ENCODE measurements at places on chromosomes 5 and 9. TPM values are rescaled to one million over a fixed set of nuclear protein-coding genes. Genes with fewer than 3 reads are reported as not detected.
A peak's percentile ranks its signal among the peaks of the same experiment; 100 is the strongest.

The CORO2A gene
- 7.2 TPM for total RNA-seq

DNA sequence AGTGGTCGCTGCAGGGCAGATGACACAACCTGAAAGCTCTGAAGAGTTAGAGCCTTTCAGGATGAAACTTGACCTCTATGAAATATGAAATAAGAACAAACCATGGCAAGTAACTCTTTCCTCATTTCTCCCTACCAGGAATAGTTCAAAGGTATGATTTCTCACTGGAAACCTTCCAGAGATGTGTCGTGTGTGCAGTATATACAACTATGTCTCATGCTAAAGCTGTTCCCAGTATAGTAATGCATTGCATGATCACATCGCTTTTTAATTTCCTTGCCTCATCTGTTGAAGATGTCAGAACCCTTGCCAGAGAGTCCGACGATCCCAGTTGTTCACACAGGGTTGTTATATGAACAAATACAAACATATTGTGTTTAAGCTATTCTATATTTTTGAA lies 45.8 kb upstream of the RGMB start:
- no peak overlapping the region for H3K27ac ChIP-seq
- no peaks in the 10 kb centered on the region for H3K27me3 ChIP-seq
- H3K4me1 ChIP-seq: no peaks in the 10 kb centered on the region
- no peak overlapping the region for H3K4me3 ChIP-seq

DNA sequence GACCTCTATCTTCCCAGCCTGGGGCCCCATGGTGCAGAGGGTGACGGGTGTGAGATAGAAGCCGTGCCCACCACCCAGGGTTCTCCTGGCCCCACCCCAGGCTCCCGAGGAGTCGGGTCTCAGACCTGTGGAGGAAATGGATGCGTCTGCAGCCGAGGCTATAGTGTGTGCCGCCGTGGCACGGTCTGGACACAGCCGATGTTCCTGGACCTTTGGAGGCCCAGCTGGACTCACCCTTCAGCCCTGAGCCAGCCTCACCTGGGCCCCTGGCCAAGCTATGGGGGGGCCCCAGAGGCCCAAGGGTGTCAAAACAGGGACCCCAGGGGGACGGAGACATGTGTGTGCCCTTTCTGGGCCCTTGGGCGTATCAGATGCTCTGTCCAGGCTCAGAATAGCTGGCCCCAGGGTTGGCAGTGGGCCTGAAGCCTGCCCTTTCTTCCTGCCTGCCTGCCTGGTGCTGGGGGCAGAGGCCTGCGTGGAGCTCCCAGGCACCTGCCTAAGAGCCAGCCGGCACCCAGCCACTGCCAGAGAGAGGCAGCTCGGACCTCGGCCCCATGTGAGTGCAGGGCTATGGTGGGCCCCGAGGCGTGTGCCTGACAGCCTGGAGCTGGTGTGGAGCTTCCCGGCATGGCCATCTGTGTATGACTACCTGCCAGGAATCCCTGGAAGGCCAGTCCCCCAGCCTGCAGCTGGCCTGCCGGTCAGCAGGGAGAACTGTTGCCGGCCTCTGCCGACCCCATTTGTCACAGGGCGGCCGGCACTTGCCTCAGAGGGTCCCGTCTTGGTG lies 41.8 kb downstream of the KCNT1 start:
- no peaks in the 10 kb centered on the region for H3K36me3 ChIP-seq
- H3K4me1 ChIP-seq: no peaks in the 10 kb centered on the region
- no peak for DNase-seq

- no peaks in the 10 kb centered on the region for H3K27me3 ChIP-seq
- H3K36me3 ChIP-seq: no peaks in the 10 kb centered on the region
- no peak overlapping the region for H3K4me3 ChIP-seq
- no peak for DNase-seq
- no peaks in the 10 kb centered on the region for H3K4me1 ChIP-seq
- H3K27ac ChIP-seq: no peak overlapping the region
Measured at GRCh38 chr5:20610681-20611080, 622.7 kb upstream of the CDH18 start.

DNA sequence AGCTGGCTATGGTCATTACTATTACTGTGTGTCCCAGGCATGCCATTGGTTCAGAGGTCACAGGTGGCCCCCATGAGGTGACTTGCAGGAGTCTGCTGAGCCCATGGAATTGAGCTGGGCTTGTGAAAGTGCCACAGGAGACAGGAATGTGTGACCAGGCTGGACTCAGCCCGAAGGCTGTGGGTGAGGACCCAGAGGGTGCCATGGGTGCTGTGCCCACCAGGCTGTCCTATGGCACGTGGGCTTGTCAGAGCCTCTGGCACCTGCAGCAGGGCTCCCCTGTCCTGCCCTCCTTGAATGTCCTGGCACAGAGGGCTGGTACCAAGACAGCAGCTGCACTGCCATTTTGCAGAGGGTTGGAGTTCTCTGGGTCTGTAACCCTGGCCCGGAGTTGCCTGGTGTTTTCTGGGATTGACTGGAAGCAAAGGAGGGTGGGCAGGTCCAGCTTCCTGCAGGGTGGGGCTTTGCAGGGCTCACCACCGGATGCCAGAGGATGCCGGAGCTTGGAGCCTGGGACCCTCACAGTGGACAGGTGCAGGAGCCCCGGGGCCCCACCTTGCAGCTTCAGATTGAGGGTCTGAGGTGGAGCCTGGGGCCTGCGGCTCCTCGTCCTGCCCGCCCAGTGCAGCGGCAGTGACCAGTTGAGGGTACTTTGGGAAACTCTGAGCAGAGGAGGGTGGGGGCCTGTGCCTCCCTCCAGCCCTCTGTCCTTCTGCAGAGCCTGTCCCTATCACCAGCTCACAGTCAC lies 14.2 kb downstream of the COL5A1 start:
- H3K4me1 ChIP-seq: peaks cover 4% of the 10 kb centered on the region
- no peaks in the 10 kb centered on the region for H3K27me3 ChIP-seq
- peak overlapping the region; percentile 38 for H3K27ac ChIP-seq
- no peaks in the 10 kb centered on the region for H3K36me3 ChIP-seq
- H3K4me3 ChIP-seq: no peak overlapping the region

DNA sequence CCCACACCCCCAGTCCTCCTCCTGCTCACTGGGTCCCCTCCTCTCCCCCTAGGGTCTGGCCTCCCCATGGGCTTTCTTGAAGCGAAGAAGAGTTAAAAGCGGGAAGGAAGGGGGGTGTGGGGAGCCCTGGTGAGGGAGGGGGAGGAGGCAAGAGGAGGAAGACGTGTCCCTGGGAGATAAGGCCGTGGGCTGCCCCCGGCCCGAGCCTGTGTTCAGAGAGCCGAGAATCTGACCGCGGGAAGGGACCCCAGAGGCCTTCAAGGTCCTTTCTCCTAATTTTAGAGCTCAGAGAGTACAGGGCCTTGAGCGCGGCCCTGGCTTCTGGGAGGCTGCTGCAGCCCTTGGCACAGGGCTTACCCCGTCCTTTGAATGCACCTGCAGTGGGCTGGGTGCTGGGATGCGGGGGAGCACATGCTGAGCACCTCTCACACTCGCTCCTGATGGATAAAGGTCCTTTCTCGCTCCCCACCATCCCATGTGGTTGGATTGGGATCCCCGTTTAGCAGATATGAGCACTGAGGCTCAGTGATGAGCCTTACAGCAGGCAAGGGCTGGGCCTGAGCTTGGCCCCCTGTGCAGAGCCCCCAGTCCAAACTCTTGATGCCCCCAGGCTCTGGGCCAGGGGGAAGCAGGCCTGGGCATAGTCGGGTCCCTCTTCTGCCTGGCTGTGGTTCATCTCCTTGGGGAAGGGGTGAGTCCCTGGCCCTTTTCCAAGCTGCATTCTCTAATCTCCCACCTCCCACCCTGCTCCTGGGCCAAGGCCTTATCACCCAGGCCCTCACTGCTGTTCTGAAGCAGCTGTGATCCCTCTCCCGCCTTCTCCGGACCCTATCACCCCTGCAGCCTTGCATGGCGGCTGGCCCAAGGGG lies 5.9 kb downstream of the GFI1B start:
- H3K27me3 ChIP-seq: peaks cover 49% of the 10 kb centered on the region
- DNase-seq: no peak
- H3K4me1 ChIP-seq: no peaks in the 10 kb centered on the region
- H3K27ac ChIP-seq: no peak overlapping the region
- H3K36me3 ChIP-seq: no peaks in the 10 kb centered on the region
- no peak overlapping the region for H3K4me3 ChIP-seq

GRCh38 chr5:68745448-68745847 lies 348.4 kb upstream of the SLC30A5 start:
- H3K27me3 ChIP-seq: no peaks in the 10 kb centered on the region
- DNase-seq: no peak
- H3K4me1 ChIP-seq: peaks cover 11% of the 10 kb centered on the region
- H3K4me3 ChIP-seq: no peak overlapping the region
- no peak overlapping the region for H3K27ac ChIP-seq

DNA sequence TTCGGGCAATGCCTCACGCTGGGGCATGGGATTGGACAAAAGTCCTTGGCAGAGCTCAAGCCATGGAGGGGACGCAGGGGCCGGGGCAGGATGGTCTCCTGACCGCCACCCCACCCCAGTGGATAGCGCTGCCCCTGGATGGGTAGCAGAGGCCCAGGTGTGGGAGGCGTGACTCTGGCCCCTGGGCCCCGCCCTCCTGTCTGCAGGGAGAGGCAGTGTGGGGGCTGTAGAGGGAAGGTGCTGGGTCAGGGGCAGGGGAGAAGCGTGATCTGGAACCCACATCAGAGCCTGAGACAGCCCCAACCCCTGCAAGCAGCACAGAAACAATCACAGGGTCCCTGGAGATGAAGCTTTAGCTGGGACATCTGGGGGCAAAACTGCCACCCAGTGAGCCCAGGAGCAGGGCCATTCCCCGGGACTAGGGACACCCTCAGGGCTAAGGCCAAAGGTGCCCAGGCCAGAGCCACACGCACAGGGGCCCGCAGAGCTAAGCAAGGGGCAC lies 36.2 kb downstream of the NACC2 start:
- no peak overlapping the region for H3K4me3 ChIP-seq
- no peaks in the 10 kb centered on the region for H3K27me3 ChIP-seq
- no peak for DNase-seq
- H3K4me1 ChIP-seq: peaks cover 1% of the 10 kb centered on the region
- H3K36me3 ChIP-seq: no peaks in the 10 kb centered on the region

The SLC36A2 gene
- not detected for total RNA-seq

The FCN2 gene
- total RNA-seq: 1.8 TPM

- H3K4me3 ChIP-seq: no peak overlapping the region
- no peaks in the 10 kb centered on the region for H3K27me3 ChIP-seq
- DNase-seq: no peak
Measured at GRCh38 chr9:109728686-109729300, 51.2 kb upstream of the PALM2AKAP2 start.

DNA sequence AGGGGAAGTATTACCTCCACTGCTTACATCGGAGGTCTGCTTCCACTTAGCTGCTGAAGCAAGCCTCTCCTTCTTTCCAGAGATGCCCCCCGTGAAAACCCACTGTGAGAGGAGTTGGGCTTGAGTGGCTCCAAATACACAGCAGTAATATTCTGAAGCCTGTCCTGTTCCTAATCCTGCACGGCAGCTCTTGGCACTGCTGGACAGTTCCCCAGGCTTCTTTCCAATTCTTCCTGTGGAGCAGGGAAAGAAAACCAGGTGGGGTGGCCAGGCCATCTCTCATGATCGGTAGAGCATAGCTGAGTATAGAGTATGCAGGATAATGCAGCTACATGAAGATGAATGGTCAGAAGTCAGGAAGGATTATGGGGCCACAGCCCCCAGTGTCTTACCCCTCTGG lies 335.3 kb downstream of the MARCHF11 start:
- DNase-seq: no peak
- H3K4me3 ChIP-seq: no peak overlapping the region
- no peaks in the 10 kb centered on the region for H3K27me3 ChIP-seq
- H3K4me1 ChIP-seq: no peaks in the 10 kb centered on the region
- H3K27ac ChIP-seq: no peak overlapping the region

DNA sequence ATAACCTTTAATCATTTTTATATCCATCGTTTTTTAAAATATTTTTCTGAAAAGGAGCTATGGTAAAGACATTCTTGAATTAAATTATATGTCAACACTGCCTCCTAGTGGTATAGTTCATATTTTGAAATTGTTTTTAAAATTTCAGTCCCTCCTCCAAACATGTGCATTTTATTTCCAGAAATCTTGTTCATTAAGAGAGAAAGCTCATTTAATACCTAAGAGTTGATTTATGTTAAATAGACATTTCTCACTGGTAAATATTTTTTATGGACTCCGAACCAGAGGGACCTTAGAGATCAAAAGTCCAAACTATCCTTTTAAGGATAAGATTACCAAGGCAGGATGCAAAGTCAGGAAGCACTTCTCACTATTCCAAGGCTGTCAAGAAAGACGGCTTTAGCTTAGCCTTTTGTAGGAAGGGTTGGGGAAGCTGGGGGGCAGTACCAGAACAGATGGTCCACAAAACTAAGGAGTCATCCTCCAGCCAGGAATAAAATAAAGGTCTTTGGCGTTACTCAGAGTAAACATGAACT lies 21.6 kb downstream of the BHMT start:
- no peak for DNase-seq
- peak overlapping the region; percentile 37 for H3K4me3 ChIP-seq
- H3K27ac ChIP-seq: peak overlapping the region; percentile 29
- no peaks in the 10 kb centered on the region for H3K4me1 ChIP-seq

GRCh38 chr5:107514305-107514704 lies 156.4 kb downstream of the EFNA5 start:
- H3K36me3 ChIP-seq: no peaks in the 10 kb centered on the region
- H3K27ac ChIP-seq: no peak overlapping the region
- no peak overlapping the region for H3K4me3 ChIP-seq
- no peak for DNase-seq

GRCh38 chr9:127667127-127667844 lies 39.5 kb upstream of the CFAP157 start:
- peak overlapping the region; percentile 84 for H3K27ac ChIP-seq
- H3K36me3 ChIP-seq: no peaks in the 10 kb centered on the region
- H3K27me3 ChIP-seq: no peaks in the 10 kb centered on the region
- DNase-seq: no peak

The SHOC1 gene
- not detected for total RNA-seq

GRCh38 chr5:178429156-178429468 lies 161.1 kb downstream of the COL23A1 start:
- H3K4me1 ChIP-seq: no peaks in the 10 kb centered on the region
- H3K27ac ChIP-seq: peak overlapping the region; percentile 87
- H3K4me3 ChIP-seq: no peak overlapping the region
- no peaks in the 10 kb centered on the region for H3K27me3 ChIP-seq
- no peaks in the 10 kb centered on the region for H3K36me3 ChIP-seq
- no peak for DNase-seq

DNA sequence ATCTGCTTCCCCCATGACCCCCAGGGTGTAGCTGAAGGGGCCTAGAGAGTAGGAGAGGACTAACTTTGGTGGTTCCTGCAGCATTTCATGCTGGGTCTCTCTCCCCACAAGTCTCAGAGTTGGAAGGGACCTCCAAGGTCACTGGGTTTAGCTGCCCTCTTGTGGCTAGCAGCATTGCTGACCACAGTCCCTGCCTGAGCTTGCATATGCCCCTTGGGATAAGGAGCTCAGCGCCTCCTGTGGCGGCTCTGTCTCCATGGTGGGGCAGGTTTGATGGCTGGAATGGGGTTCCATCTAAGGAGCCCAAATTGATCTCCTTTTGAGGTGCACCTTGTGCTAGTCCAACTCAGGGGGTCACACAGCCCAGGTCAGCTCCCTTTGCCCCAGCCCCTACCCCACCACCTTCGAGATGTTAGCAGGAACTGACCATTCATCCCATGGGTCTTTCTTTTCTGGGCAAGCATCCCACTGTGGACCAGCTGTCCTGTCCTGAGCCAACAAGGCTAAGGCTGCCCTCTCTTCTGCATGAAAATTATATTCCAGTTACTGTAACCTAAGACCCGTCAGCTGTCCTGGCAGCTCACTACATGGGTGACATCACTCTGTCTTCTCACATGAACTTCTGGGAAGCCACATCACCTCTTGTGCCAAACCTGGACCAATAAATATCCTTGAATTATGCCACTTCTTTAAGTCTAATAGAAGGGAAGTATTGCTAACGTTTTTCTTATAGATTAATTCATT lies 196.2 kb downstream of the HSPA4 start:
- H3K4me3 ChIP-seq: no peak overlapping the region
- no peak for DNase-seq
- no peak overlapping the region for H3K27ac ChIP-seq
- H3K4me1 ChIP-seq: no peaks in the 10 kb centered on the region
- no peaks in the 10 kb centered on the region for H3K36me3 ChIP-seq

Measured in breast epithelium (tissue), 4 donors.